Nephron progenitor cell (in vitro differentiated cells): ENCODE measurements at places on chromosomes 6 and 20.

DNA sequence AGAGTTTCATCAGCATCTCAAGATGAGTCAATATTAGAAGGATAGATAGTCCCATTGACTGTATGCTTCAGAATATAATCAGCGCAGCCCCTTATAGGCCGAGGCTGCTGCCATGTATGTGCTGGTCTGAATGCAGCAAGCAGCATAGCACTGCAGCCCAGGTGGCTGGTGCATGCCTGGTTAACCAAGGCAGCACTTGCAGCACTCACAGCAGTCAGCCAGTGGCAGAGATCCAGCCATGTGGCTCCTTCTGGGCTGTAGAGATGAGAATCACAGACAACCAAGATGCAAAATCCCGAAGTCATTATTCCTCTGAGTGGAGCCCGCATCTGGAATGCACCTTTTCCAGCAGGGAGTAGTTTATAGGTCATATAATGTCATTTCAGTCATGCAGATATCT is 251.9 kb downstream of the UST start:
- no peak overlapping the region for H3K27ac ChIP-seq
- no peak for DNase-seq
- H3K27me3 ChIP-seq: no peaks in the 10 kb centered on the region
- peaks cover 65% of the 10 kb centered on the region for H3K36me3 ChIP-seq
- peaks cover 14% of the 10 kb centered on the region for H3K4me1 ChIP-seq
- H3K4me3 ChIP-seq: no peak overlapping the region

DNA sequence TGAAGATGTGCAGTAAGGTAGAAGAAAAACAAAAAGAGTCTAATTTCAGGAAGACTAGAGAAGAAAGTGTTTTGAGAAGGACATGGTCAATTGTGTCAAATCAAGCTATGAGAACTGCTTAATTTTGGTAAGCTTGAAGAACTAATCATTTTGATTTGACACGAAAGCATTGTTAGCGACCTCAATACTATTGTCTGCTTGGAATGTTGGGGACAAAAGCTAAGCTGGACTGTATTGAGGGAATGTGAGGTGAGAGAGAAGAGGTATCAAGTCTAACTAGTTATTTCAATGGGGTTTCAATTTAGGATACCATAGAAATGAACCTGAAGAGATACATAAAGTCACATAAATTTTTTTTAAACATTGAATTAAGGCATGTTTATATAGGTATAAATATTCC is 309.8 kb downstream of the GRIK2 start:
- no peak overlapping the region for H3K4me3 ChIP-seq
- H3K27me3 ChIP-seq: no peaks in the 10 kb centered on the region
- no peaks in the 10 kb centered on the region for H3K36me3 ChIP-seq
- no peaks in the 10 kb centered on the region for H3K4me1 ChIP-seq
- no peak overlapping the region for H3K27ac ChIP-seq

GRCh38 chr6:138235205-138235604 is 16.9 kb upstream of the PBOV1 start:
- H3K36me3 ChIP-seq: no peaks in the 10 kb centered on the region
- DNase-seq: no peak
- H3K4me3 ChIP-seq: no peak overlapping the region
- no peak overlapping the region for H3K27ac ChIP-seq

DNA sequence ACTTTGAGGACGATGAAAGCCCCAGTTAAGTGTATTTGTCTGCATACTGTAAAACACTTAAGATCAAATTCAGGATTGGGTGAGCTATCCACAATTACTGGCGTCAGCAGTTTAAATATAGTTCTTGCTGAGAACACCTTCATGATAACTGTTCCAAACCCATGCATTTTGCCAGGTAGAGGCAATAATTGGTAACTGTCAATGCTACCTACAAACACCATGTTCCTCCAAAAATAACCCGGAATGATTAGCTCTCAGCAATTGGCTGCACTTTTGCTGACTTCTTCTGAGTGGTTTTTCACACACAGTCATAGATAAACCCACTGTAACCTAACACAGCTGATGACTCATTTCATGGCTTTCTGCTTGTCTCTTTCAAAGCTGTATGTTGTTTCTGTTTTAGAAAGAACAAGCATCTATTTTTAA is 1358.6 kb upstream of the GJE1 start:
- H3K27me3 ChIP-seq: no peaks in the 10 kb centered on the region
- H3K36me3 ChIP-seq: no peaks in the 10 kb centered on the region
- no peak overlapping the region for H3K4me3 ChIP-seq
- no peaks in the 10 kb centered on the region for H3K4me1 ChIP-seq
- no peak overlapping the region for H3K27ac ChIP-seq

DNA sequence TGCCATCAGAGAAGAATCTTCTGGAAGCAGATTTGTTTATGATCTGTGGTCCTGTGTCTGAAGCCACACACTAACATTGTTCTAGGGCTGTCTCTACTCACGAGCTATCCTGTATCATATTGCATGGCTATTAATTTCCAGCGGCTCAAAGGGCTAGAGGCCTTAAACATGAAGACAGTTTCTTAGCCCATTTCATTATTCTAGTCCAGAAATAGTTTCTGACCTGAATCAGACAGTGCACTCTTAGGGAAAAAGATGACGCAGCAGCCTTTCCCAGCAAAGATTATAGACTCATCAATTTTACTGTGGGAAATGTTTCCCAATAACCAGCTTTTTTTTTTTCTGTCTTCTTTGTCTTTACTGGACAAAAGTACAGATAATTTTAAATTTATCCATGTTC is 105.3 kb upstream of the SUPT3H start:
- H3K27ac ChIP-seq: peak overlapping the region; percentile 8
- peaks cover 23% of the 10 kb centered on the region for H3K4me1 ChIP-seq
- no peak for DNase-seq

DNA sequence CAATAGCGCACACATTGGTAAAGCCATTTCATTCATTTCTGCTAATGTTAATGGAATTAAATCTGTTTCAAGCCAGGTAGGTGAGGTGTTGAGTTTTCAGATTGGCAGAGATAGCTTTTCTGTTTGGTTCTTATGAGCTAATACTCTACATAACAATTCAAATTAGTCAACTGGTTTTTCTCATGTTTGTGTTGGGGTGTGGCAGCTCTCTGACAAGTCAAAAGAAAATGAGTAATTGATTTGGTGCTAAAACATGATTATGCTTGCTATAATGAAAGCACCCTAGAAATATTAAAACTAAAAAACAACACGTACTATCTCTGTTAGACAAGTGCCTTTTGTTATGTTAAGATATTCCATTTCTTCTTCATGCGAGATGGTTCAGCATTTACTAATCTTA is 13.6 kb downstream of the PPP1R14C start:
- H3K27me3 ChIP-seq: peaks cover 30% of the 10 kb centered on the region
- no peak overlapping the region for H3K4me3 ChIP-seq
- H3K4me1 ChIP-seq: peaks cover 25% of the 10 kb centered on the region
- DNase-seq: no peak

- H3K27ac ChIP-seq: no peak overlapping the region
- peak overlapping the region; percentile 84 for H3K4me3 ChIP-seq
These were observed 4.0 kb downstream of the SIM1 start for GRCh38 chr6:100460650-100461204.

DNA sequence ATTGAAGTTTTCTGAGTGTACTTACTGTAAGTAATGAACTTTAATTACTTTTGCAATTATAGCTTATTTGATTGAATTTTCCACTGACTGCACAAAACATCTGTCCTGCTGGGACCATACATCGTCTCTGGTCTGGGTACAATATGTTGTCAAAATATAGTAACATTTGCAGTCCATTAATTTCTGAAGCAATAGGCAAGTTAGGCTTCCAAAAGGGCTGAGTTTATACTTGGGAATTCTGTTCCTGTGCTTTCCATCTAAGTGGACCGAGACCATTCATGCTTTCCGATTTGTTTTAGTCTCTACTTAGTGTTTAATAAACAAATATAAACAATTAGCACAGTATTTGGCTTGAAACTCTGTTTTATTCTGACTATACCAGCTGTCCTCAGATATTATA is 139.3 kb downstream of the RFPL4B start:
- H3K4me3 ChIP-seq: no peak overlapping the region
- no peak overlapping the region for H3K27ac ChIP-seq
- peaks cover 2% of the 10 kb centered on the region for H3K27me3 ChIP-seq
- H3K36me3 ChIP-seq: no peaks in the 10 kb centered on the region

GRCh38 chr20:15241681-15242080 is 904.3 kb upstream of the FLRT3 start:
- H3K27me3 ChIP-seq: no peaks in the 10 kb centered on the region
- DNase-seq: no peak
- H3K4me3 ChIP-seq: no peak overlapping the region
- no peak overlapping the region for H3K27ac ChIP-seq
- no peaks in the 10 kb centered on the region for H3K36me3 ChIP-seq
- peaks cover 10% of the 10 kb centered on the region for H3K4me1 ChIP-seq

- no peak overlapping the region for H3K4me3 ChIP-seq
- peaks cover 64% of the 10 kb centered on the region for H3K36me3 ChIP-seq
- no peak for DNase-seq
- peak overlapping the region; percentile 1 for H3K27ac ChIP-seq
- H3K4me1 ChIP-seq: peaks cover 20% of the 10 kb centered on the region
These were observed 86.0 kb downstream of the SAMD3 start for GRCh38 chr6:130136798-130137197.

GRCh38 chr6:128303870-128304269 is 216.5 kb downstream of the PTPRK start:
- DNase-seq: no peak
- H3K27me3 ChIP-seq: no peaks in the 10 kb centered on the region
- H3K4me3 ChIP-seq: no peak overlapping the region
- H3K27ac ChIP-seq: no peak overlapping the region

DNA sequence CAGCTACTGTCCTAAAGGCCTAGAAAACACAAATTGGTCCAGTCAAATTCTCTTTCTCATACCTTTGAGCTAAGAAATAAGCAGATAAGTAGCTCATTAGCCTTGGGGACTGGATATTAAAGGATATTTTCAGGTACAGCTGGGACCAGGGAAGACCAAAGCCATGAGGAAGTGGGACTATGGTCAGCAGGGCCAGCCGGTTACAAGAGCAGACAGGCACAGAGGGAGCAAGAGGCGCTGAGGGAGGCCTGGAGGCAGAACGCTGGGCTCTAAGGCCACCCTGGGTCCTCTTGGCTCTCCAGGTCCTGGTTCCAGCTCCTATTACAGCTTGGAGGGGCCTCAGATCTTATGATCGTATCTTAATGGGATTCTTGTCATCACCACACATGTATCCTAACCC is 88.5 kb upstream of the KCNK16 start:
- H3K27me3 ChIP-seq: no peaks in the 10 kb centered on the region
- H3K4me1 ChIP-seq: peaks cover 3% of the 10 kb centered on the region
- H3K4me3 ChIP-seq: no peak overlapping the region
- H3K27ac ChIP-seq: peak overlapping the region; percentile 68
- DNase-seq: no peak

DNA sequence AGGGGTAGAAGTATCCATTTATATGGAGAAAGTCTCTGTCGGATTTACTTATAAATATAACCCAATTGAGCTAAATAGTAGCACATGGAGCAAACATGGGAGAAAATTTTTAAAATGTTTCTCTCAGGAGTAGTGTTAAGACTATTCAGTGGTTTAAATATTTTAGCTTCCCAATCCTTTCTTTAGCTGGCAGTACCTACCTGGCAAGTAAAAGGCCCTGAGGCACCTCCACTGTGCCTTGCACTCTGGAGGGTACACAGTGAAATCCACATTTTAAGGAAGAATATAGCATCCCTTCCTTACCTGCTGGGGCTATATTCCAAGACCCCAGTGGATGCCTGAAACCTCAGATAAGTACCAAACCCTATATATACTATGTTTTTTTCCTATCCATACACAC is 124.2 kb downstream of the KLHL32 start:
- H3K4me3 ChIP-seq: no peak overlapping the region
- no peaks in the 10 kb centered on the region for H3K36me3 ChIP-seq
- H3K4me1 ChIP-seq: no peaks in the 10 kb centered on the region
- H3K27ac ChIP-seq: no peak overlapping the region
- H3K27me3 ChIP-seq: peaks cover 15% of the 10 kb centered on the region

DNA sequence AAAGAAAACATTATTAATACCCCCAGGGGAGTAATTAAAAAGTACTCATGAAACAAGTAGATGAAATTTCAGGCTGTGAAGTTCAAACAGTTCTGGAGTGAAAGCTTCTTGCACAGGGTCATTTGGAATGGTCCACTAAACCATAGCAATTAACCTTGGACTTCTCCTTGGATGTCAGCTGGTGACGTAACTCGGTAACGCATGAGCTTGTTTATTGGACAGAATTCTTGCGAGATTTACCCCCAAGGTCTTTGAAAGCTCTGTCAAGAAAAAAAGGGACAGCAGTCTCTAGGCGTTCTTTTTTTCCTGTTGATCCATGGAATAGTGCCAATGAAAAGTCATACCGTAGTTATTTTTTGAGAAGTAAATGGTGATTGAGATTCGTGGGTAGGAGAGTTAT is 2.2 kb downstream of the CD83 start:
- H3K4me1 ChIP-seq: peaks cover 6% of the 10 kb centered on the region
- no peaks in the 10 kb centered on the region for H3K36me3 ChIP-seq
- no peak overlapping the region for H3K4me3 ChIP-seq
- H3K27ac ChIP-seq: no peak overlapping the region

DNA sequence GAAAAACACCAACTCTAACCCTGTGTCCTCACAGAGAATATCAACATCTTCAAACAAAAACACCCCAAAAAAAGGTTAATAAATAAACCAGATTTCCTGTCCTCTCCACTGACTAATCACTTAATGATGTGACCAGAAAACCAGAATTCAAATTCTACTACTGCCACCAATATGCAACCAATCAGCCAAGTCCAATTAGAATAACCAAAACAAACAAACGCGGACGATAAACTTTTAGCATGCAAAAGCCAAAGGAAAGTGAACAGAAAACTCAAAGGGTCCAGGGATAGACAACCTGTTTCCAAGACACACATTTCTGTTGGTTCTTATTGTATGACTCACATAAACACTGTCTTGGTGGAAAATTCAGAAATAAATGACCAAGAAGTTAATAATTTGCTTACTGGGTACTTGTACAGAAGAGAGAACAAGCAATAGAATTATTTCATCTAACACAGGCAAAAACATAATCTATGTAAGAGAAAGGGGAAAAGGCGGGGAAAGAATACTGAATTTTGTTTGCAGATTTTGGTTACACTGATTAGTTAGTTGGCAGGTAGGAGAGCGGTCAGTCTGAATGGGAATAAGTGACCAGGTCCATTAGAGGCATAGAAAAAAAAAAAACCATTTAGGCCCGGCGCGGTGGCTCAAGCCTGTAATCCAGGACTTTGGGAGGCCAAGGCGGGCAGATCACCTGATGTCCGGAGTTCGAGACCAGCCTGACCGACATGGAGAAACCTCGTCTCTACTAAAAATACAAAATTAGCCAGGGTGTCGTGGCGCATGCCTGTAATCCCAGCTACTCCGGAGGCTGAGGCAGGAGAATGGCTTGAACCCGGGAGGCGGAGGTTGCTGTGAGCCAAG is 34.1 kb downstream of the HFE start:
- no peak for DNase-seq
- peak overlapping the region; percentile 46 for H3K4me3 ChIP-seq
- peaks cover 21% of the 10 kb centered on the region for H3K4me1 ChIP-seq
- H3K36me3 ChIP-seq: no peaks in the 10 kb centered on the region
- peak overlapping the region; percentile 92 for H3K27ac ChIP-seq
